ENCODE measurements at places on chromosomes 7 and 10.
A peak's percentile ranks its signal among the peaks of the same experiment; 100 is the strongest.

DNA sequence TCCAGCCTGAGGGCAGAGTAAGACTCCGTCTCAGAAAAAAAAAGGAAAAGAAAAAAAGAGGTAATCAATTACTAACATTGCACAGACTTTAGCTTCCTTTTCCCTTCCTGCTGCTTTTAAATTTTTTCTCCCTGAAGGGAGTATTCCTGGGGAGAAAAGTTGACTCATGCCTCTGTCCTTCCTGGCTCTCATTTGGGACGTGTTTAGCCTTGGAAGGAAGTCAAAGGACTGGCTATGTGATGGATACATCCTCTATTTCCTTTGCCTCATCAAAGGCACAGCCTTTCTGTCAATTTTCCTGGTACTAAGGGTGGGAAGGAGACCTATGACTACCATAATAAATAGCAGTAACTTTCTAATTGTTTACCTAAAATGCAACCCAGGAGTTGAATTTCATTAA is 77.6 kb downstream of the ITGA8 start:
- no peak for DNase-seq

GRCh38 chr7:50308203-50308531 is 3.7 kb downstream of the IKZF1 start:
- peak; percentile 26 for DNase-seq

GRCh38 chr7:118517275-118517674 is 292.8 kb downstream of the ANKRD7 start:
- no peak for DNase-seq

DNA sequence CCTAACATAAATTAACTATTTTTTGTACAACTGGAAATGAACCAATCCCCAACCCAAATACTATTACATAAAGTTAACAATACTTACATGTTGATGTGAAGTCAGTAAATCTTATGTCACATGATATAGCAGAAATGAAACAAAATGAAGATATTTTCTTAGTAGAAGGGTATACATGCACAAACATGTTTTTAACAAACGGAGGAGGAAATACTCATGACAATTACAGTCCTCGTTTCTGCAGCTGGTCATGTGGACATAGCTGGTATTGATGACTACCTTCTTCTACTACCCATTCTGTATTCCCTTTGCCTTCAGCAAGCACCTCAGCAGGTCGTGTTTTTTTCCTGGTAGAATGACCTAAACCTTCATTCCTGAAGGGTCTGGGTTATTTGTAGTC is 252.3 kb downstream of the HTR7 start:
- DNase-seq: no peak

DNA sequence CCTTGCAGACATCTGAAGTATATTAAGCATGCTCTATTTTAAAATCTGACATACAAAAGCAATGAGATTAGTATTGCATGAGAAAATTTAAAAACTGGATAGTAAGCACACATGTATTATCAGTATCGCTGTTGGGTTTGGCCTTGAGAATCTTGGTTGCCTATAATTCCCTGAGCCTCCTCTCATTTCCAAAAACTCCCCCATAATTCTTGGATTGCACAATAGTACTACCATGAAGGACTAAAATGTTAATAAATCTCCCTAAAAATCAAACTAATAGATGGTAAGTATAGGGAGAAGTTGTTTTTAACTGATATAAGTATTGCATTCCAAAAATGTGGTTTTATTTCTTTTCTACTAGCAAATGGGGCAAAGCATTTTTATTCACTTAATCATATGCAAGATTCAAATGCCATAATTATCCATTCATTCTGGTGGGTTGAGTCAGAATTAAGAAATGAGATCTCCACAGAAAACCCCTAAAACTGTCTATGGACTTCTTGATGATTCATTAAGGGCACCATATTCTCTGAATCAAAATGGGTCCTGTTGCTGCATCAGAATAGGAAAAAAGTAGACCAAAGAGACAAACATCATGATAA is 10.3 kb upstream of the VIM start:
- no peak for DNase-seq

Data from OCI-M1 (cell line).